NAMALWA (cell line): ENCODE measurements at places on chromosomes 16 and 17.

DNA sequence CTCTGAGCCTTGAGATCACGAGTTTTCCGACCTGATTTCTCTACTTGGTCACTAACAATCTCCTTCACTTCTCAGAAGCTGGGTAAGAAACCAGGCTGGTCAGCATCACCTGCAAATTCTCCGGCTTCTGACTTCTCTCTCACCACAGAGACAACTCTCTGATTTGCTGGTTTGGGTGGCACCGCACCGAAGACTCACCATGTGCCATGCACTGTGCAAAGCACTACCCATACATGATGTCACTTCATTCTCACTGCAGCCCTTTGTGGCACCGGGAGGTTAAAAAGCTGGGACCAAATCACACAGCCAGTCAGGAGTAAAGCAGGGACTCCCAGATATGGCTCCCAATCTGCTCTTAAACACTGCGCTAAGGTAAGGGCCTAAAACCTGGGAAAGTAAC, 647 bp downstream of the VAC14 start:
- DNase-seq: no peak

- DNase-seq: no peak
Measured at GRCh38 chr17:29376667-29377270, 13.4 kb upstream of the TAOK1 start.

- no peak for DNase-seq
Measured at GRCh38 chr16:77668201-77668600, 54.1 kb upstream of the NUDT7 start.

- no peak for DNase-seq
Measured at GRCh38 chr17:18324140-18325050, 9.3 kb downstream of the SMCR8 start.

DNA sequence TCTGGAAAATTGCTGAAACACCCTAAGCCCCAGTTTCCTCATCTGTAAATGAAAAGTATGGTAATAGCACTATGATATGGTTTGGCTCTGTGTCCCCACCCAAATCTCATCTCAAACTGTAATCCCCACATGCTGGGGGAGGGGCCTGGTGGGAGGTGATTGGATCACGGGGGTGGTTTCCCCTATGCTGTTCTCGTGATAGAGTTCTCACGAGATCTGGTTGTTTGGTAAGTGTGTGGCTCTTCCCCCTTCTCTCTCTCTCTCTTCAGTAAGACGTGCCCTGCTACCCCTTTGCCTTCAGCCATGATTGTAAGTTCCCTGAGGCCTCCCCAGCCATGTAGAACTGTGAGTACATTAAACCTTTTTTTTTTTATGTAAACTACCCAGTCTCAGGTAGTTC, 490.7 kb downstream of the TMEM114 start:
- DNase-seq: no peak
